ENCODE measurements at places on chromosomes 16 and 17.

- DNase-seq, result no peak
Observed at GRCh38 chr17:44396946-44397345, 7.5 kb upstream of the ITGA2B start.

GRCh38 chr16:89748921-89749320 is 27.6 kb downstream of the ZNF276 start:
- no peak for DNase-seq

GRCh38 chr16:84247331-84247730 is 7.5 kb upstream of the KCNG4 start:
- no peak for DNase-seq

GRCh38 chr16:23944381-23944780 is 108.6 kb downstream of the PRKCB start:
- no peak for DNase-seq

- DNase-seq, result no peak
Observed at GRCh38 chr17:27502526-27503324, 46.5 kb downstream of the KSR1 start.

GRCh38 chr17:67156269-67157199 is 88.5 kb downstream of the HELZ start:
- no peak for DNase-seq

DNA sequence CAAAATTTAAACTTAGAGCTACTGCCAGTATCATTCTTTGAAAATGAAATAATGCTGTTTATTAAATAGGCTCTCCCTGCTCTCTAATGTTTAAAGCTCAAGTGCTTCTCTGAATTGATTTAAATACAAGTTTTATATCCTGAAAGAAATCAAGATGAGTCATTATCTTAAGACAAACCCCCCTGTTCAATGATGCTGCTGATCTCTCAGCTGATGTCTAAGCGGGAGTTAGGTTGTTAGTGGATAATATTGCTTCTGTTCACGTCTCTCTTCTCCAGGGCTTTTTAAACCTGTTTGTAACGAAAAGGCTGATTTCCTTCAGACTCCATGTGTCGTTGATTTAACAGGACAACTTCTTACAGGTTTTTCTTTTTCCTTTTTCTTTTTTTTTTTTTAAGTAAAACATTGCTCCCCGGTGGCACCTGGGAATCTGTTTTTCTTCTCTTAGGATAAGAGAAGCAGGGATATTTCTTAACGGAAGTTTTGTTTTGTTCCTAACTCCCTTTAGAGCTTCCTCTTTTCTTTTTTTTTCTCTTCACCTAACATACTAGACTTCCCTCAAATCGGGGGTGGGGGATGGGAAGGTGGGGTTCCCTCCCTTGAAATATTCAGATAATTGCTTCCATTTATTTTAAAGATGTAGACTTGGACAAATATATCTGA is 807 bp upstream of the LYRM9 start:
- DNase-seq, result no peak

DNA sequence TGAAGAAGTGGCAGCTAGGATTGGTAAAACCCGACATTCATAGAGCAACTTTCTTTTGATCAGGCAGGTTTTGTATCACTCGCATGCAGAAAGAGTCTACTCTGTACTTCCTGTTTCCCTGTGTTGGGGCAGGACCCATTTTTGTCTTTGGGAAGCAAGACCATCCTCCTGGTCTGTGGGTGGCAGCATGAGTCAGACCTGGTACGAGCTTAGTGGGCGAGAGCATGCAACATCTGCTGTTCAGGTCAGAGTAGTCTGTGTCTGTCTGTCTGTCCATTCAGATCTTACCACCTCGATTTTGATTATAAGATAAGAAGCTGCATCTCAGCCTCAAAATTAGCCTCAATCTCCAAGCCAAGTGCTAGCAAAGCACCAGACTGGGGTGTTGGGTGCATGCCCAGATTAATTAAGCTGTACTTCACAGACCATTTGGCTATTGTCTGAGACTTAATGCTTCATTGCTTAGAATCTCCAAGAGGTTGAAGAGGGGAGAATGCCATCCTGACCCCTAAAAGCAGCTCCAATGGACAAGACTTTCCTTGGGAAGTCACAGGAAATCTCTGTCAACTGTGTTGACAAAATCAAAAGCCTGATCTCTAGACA is 110.9 kb downstream of the XYLT1 start:
- no peak for DNase-seq

DNA sequence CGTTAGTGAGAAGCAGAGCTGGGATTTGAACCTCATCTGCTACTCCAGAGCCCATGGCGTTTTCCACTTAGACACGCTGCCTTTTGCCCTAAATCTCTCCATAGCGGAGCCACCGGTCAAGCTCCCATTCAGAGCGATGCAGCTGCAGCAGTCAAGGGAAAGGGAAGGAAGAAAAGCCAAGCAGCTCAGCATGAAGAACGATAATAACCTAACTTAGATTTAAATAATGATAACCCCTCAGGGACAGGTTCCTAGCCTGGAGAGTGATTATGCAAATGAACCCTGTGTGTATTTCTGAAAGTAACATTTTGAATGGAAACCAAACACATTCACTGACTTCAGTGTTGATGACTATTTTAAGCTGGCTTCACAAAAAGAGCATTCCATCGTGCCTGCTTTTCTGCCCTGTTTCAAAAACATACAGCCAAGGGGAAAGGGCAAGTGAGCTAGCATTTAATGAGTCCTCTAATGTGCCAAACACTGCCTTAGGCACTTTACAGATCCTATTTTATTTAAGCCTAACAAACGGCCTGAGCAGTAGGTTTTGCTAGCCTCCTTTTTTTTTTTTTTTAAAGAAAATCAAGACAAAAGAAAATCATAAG is 798.3 kb downstream of the CDH8 start:
- DNase-seq, result no peak

GRCh38 chr17:77579682-77580081 is 378.8 kb upstream of the TNRC6C start:
- DNase-seq, result no peak

DNA sequence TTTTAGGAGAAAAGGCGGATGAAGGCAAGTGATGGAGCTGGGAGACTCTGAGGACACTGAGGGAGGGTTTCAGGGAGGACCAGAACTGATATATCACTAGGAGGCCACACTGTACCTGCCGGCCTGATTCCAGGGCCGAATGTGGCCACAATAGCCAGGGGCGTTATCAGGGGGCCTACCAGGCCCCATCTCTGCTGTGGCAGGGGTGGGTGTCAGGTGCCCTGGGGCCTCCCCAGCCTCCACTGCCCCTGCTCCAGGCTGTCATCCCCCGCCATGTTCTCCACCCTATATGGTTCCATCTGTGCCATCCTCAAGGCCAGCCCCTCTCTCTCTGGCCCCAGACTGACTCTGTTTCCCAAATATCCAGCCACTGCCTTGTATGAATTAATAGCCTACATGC is 246.5 kb downstream of the GSG1L start:
- no peak for DNase-seq

DNA sequence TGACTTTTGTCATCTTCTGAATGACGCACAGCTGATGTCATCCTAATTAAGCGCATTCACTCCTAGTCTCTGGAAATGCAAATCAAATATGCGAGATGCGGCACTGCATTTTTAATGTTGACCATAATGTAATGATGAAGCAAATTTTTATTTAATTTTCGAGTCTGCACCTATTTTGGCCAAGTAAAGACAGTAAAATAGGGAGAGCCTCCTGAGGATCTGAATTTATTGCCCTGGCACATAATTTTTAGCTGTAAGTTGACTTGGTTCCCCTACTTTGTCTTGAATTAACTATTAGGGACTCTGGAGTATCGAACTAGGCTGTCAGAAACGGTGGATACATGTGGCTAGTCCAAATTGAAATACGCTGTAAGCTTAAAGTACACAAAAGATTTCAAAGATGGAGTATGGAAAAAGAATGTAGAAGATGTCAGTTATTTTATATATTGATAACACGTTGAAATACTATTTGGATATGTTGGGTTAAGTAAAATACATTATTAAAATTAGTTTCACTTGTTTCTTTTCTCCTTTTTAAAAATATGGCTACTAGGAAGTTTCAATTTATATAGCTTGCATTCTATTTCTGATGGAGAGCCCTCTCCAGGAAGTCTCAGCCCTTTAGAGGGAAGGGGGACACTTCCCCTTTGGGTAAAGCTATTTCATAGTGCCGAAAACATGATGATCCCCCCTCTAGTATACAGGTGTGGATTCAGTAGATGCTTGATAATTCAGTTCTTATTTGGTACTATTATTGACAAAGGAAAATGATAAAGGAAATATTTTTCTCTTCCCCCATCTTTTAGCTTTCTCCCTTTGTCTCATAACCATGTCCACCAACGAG is 991 bp downstream of the KPNA2 start:
- DNase-seq, result no peak

GRCh38 chr16:11665071-11665491 is 3.2 kb upstream of the SNN start:
- no peak for DNase-seq

GRCh38 chr16:4609200-4610010 is 5.3 kb downstream of the UBALD1 start:
- no peak for DNase-seq

GRCh38 chr17:80907281-80907680 is 84.4 kb upstream of the CHMP6 start:
- no peak for DNase-seq

DNA sequence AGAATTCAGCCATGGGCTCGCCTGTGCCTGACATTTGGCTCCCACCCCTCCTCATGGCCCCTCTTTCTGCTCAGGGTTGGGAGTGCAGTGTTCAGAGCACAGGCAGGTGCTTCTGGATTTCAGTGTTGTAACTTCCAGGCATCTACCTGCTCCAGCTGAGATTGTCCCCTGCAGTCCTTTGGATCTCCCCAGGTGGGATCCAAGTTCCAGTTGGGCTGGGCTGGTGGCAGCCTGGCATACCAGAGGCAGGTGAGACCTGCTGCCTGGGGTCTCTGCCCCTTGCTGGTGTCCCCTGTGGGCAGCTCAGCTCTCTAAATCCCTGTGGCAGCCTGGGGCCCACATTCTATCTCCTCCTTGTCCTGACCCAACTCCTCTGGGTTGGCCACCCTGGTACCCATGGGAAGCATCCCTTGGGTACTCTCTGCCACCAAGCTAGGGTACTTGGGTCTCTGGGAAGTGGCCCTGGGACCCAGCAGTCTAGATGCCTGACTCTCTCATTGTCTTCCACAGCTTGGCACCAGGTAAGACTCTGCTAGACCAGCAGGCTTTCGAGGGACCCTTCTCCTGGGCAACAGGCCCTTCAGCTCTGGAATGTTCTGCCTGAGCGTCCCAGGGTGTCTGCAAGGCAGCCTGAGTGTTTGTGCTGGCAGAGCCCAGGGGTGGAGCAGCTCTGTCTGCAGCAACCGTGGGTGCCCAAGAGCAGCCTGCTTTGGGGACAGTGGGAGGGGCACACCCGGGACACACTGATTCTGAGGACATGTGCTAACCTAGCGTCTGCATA is 42.5 kb downstream of the DNAH17 start:
- DNase-seq, result no peak

DNA sequence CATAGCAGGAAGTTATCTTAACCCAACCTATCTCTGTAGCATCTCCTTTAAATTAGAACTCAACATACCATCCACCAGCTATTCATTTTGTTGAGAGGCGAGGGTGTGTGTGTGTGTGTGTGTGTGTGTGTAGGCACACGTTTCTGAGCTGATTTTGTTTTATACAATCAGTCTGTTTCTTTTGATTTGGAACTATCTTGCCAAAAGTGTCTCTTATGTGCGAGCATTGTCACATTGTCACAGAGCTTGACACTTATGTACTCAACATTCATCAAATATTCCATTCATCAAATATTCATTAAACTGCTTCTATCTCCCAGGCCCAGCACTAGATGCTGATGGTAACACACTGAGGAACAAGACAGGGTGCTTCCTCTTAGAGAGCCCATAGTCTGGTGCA is 180.4 kb downstream of the HAPSTR1 start:
- DNase-seq, result no peak

DNA sequence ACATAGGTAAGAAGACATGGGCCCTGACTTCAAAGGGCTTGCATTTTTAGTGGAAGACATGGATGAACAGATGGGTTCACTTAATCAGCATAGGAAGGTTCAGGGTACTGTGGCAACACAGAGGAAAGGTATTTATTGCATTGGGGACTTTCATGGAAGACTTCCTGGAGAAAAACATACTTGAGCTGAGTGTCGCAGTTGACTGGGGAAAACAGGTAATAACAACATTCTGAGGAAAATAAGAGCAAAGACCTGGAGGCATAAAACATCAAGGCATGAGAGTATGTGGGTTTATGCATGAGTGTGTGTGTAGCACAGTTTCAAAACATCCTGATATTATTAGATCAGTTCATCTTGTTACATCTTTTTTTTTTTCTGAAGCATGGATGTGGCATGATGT is 82.7 kb downstream of the MAP2K6 start:
- DNase-seq, result no peak

GRCh38 chr16:50386774-50387173 is 18.0 kb upstream of the BRD7 start:
- DNase-seq, result no peak

GRCh38 chr17:9802294-9802693 is 10.9 kb upstream of the DHRS7C start:
- DNase-seq, result no peak

- DNase-seq, result no peak
Observed at GRCh38 chr16:72428681-72429376, 256.9 kb upstream of the PMFBP1 start.

DNA sequence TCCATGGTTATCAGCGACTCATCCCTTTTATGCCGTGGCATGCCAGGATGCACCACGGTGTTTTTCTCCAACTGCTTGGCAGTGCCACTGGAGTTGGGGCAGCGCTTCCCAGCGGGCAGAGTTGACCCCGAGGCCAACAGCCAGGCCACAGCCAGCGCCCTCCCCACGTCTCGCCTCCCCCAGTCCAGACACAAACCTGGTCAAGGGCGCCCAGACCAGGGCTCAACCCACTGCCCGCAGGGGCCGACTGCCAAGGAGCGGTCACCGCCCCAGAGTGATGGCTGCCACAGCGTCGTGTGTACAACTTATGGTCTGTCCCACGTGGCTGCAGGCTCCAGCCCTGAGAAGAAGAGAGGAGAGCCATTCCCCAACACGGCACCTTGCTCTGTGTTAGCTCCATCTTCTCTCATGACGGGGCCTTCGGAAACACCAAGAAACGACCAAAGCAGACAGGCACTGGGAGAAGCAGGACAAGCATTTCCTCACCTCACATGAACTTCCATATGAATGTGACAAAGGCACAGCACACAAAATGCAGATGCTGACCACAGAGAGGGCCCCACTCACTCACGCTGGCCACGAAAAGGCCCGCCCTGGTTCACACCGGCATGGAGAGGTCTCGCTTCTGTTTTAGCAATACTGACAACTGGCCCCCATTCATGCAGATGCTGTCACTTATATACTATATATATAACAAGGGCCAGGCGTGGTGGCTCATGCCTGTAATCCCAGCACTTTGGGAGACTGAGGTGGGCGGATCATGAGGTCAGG is 27.0 kb downstream of the AXIN1 start:
- no peak for DNase-seq

GRCh38 chr16:2482708-2483534 is 8.0 kb downstream of the TBC1D24 start:
- DNase-seq, result no peak

DNA sequence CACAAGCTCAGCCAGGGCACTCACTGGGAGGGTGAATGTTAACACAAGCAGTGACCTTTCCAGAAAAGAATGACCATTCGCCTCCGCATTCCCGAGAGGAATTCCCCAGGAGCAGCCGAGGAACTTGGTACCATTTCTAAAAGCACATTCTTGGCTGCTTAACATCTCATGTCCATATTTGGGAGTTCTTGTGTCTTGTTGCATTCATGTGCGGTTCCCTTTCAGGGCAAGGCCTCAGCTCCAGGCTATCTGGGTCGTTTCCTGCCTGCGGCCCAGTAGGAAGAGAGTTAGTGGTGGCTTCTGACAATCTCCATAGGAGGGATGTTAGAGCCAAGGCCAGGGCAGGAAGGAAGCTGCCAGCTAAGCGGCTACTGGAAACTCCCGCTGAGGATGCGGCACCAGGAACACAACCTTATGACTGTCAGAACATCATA is 27.8 kb upstream of the MEAK7 start:
- no peak for DNase-seq
